ENCODE measurements at places on chromosomes 2 and 18.

GRCh38 chr2:14552818-14553217 is 79.7 kb upstream of the LRATD1 start:
- no peaks in the 10 kb centered on the region for H3K36me3 ChIP-seq
- no peak for DNase-seq
- H3K27ac ChIP-seq, result no peak overlapping the region
- peaks cover 31% of the 10 kb centered on the region for H3K4me1 ChIP-seq

- H3K4me1 ChIP-seq, result peaks cover 2% of the 10 kb centered on the region
- peaks cover 39% of the 10 kb centered on the region for H3K27me3 ChIP-seq
- no peak overlapping the region for H3K27ac ChIP-seq
- H3K36me3 ChIP-seq, result no peaks in the 10 kb centered on the region
Measured at GRCh38 chr2:129891341-129892320, 87.8 kb upstream of the RAB6C start.

GRCh38 chr2:216951171-216951570 is 91.3 kb upstream of the TNP1 start:
- H3K27me3 ChIP-seq, result no peaks in the 10 kb centered on the region
- H3K4me3 ChIP-seq, result no peak overlapping the region
- H3K36me3 ChIP-seq, result peaks cover 10% of the 10 kb centered on the region
- no peak overlapping the region for H3K27ac ChIP-seq
- no peaks in the 10 kb centered on the region for H3K4me1 ChIP-seq
- no peak for DNase-seq

DNA sequence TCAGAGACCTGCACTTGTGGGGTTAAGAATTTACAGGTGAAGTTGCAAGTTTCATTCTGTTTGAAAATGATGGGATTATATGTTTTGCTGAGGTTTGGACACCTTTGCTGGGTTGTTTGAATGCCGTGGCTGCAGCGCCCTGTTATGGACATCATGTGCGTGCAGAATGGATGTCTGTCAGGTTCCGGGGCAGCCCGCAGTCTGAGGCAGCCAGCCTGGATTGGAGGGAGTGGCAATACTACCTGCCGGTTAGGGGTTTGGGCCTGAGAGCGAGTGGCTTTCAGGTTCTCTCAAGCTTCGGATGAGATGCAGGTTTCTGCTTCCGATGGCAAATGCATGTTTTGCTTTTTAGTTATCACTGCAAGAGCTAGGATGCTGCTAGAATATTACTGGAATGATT is 1.1 kb downstream of the CASP8 start:
- no peaks in the 10 kb centered on the region for H3K27me3 ChIP-seq
- H3K4me3 ChIP-seq, result no peak overlapping the region
- DNase-seq, result no peak
- H3K36me3 ChIP-seq, result no peaks in the 10 kb centered on the region
- H3K27ac ChIP-seq, result no peak overlapping the region

DNA sequence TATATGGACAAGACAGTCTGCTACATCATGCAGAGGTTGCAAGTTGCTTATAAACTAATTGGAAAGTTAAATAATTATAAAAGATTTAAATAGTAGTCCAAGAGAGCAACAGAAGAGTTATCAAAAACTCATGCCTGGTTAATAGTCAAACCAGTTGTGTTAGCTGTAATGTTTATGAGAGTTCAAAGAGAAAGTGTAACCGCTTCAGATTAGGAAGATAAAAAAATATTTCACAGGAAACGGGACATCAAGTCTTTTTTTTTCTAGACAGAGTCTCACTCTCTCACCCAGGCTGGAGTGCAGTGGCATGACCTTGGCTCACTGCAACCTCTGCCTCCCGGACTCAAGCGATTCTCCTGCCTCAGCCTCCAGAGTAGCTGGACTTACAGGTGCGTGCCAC is 34.6 kb upstream of the RNF125 start:
- DNase-seq, result no peak
- H3K27me3 ChIP-seq, result no peaks in the 10 kb centered on the region
- H3K27ac ChIP-seq, result no peak overlapping the region

DNA sequence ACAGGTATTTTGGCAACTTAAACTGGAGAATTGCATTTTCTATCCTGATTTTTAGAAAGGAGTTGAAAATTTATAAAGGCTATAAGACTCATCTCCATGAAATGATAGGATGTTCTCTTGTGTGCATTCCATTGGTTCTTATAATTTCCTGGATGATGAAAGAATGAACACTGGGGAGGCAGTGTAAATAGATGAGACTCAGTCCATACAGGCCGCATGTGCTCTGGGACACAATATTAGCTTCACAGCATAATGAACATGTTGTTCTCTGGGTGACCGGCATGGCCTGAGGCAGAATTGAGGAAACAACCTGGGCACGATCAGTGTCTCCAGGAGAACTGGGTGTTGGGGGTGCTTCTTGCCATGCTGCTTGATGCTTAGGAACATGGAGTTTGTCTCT is 38.8 kb downstream of the AOX1 start:
- H3K27me3 ChIP-seq, result no peaks in the 10 kb centered on the region
- DNase-seq, result no peak
- peaks cover 14% of the 10 kb centered on the region for H3K4me1 ChIP-seq

- no peak for DNase-seq
- no peaks in the 10 kb centered on the region for H3K36me3 ChIP-seq
- H3K27me3 ChIP-seq, result peaks cover 4% of the 10 kb centered on the region
- H3K27ac ChIP-seq, result no peak overlapping the region
- H3K4me3 ChIP-seq, result no peak overlapping the region
Measured at GRCh38 chr2:119180892-119181291, 22.3 kb upstream of the C1QL2 start.

- H3K4me3 ChIP-seq, result no peak overlapping the region
- no peak for DNase-seq
- H3K36me3 ChIP-seq, result no peaks in the 10 kb centered on the region
- H3K27me3 ChIP-seq, result no peaks in the 10 kb centered on the region
- peaks cover 2% of the 10 kb centered on the region for H3K4me1 ChIP-seq
Measured at GRCh38 chr2:46811379-46812310, 104.0 kb downstream of the MCFD2 start.

- no peak for DNase-seq
- no peaks in the 10 kb centered on the region for H3K4me1 ChIP-seq
- no peak overlapping the region for H3K27ac ChIP-seq
- peaks cover 7% of the 10 kb centered on the region for H3K27me3 ChIP-seq
- no peak overlapping the region for H3K4me3 ChIP-seq
- peaks cover 2% of the 10 kb centered on the region for H3K36me3 ChIP-seq
Measured at GRCh38 chr2:10519394-10519740, 71.2 kb upstream of the ODC1 start.
